Inflammatory macrophage (primary cell): ENCODE measurements at places on chromosomes 6 and 20.

- no peak for DNase-seq
Measured at GRCh38 chr6:136471372-136471771, 78.8 kb downstream of the MAP7 start.

GRCh38 chr20:2596673-2597279 is 55.7 kb upstream of the NOP56 start:
- DNase-seq = no peak

GRCh38 chr6:22804620-22805261 is 235.4 kb downstream of the HDGFL1 start:
- no peak for DNase-seq

DNA sequence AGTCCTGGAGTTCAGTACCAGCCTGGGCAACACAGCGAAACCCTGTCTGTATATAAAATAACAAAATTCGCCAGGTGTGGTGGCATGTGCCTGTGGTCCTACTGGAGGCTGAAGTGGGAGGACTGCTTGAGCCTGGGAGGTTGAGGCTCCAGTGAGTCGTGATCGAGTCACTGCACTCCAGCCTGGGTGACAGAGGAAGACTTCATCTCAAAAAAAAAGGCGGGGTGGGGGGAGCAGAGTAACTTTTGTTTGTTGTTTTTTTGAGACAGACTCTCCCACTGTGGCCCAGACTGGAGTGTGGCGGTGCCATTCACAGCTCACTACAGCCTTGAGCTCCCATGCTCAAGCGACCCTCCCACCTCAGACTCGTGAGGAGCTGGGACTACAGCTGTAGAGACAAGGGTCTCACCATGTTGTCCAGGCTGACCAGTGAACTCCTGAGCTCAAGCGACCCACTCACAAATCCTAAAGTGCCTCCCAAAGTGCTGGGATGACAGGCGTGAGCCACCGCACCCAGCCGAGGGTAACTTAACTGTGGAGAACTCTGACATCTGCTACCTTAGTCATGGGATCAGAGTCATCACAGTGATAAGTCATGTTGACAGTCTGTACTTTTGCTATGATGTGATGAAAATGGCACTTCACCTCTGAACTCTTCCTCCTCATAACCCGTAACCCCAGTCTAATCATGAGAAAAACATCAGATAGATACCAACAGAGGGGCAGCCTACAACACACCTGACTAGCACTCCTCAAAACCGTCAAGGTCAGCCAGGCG is 16.5 kb downstream of the PEDS1 start:
- DNase-seq = no peak

- DNase-seq = no peak
Measured at GRCh38 chr6:132929141-132929540, 114.8 kb downstream of the RPS12 start.

GRCh38 chr6:161104966-161105365 is 113.4 kb downstream of the MAP3K4 start:
- DNase-seq = peak; percentile 9

DNA sequence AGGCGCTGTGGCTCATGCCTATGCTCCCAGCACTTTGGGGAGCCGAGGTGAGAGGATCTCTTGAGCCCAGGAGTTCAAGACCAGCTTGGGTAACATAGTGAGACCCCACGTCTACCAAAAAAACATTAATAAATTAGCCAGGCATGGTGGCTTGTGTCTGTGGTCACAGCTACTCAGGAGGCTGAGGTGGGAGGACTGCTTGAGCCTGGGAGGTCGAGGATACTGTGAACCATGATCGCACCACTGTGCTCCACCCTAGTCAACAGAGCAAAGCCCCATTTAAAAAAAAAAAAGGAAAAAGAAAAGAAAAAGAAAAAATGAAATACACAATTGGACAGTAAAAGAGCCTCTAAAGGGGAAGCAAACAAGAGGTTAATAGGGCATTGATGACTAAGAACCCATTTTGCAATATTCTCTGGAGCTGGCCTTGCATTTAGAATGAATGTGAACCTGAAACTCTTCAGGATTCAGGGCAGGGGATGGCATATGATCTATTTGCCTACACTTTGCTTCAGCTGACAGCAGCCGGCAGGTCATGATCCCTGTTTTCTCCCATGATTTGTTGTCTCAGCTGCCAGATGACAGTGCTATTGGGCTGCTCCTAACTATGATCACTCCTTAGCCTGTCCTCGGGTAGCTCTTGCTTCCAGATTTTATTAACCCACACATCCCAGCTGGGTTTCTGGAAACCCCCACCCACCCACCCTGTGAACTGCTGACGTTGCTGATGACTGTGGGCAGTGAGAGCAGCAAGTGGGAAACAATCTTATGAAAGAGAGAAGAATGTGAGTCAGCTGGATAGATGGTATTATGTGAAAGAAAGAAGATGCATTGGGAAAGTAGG is 83.8 kb upstream of the ELOVL5 start:
- peak; percentile 95 for DNase-seq

GRCh38 chr20:62276439-62276838 is 26.4 kb upstream of the ADRM1 start:
- no peak for DNase-seq

DNA sequence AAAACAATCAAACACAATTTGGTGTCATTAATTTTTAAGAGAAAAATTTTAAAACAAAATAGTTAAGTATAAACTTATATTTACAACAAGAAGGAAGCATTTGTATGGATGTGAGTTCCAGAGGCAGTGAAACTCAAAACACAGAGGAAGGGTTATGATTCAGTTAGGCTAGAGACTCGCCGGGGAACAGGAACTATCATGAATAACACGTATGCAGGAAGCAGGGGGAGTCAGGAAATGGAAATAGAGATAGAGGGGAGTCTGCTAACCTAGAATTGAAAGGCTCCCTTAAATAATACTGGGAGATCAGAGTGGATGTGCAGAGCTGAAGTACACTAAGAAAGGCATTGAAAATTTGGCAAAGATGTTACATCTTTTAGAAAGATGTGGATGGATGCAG is 14.2 kb upstream of the HLA-DRB1 start:
- DNase-seq = peak; percentile 56

GRCh38 chr6:113505084-113505699 is 352.0 kb upstream of the MARCKS start:
- DNase-seq = no peak

- no peak for DNase-seq
Measured at GRCh38 chr6:170523256-170524171, 29.6 kb downstream of the PSMB1 start.

GRCh38 chr6:1657116-1657770 is 47.5 kb downstream of the FOXC1 start:
- no peak for DNase-seq

DNA sequence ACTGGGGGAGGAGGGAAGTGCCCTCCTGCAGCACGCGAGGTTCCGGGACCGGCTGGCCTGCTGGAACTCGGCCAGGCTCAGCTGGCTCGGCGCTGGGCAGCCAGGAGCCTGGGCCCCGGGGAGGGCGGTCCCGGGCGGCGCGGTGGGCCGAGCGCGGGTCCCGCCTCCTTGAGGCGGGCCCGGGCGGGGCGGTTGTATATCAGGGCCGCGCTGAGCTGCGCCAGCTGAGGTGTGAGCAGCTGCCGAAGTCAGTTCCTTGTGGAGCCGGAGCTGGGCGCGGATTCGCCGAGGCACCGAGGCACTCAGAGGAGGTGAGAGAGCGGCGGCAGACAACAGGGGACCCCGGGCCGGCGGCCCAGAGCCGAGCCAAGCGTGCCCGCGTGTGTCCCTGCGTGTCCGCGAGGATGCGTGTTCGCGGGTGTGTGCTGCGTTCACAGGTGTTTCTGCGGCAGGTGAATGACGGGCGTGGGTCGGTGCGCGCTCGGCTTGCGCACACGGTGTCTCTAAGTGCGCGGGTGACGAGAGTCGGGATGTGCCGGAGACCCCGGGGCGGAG is at the start of gene CDKN1A:
Gene CDKN1A (plus strand): TSS at position 227 of the 555 bp plus-strand sequence. CDS start 5,388 bp downstream, outside the sequence.
- DNase-seq = peak; percentile 98

- DNase-seq = no peak
Measured at GRCh38 chr6:166714581-166714980, 87.5 kb upstream of the RPS6KA2 start.

DNA sequence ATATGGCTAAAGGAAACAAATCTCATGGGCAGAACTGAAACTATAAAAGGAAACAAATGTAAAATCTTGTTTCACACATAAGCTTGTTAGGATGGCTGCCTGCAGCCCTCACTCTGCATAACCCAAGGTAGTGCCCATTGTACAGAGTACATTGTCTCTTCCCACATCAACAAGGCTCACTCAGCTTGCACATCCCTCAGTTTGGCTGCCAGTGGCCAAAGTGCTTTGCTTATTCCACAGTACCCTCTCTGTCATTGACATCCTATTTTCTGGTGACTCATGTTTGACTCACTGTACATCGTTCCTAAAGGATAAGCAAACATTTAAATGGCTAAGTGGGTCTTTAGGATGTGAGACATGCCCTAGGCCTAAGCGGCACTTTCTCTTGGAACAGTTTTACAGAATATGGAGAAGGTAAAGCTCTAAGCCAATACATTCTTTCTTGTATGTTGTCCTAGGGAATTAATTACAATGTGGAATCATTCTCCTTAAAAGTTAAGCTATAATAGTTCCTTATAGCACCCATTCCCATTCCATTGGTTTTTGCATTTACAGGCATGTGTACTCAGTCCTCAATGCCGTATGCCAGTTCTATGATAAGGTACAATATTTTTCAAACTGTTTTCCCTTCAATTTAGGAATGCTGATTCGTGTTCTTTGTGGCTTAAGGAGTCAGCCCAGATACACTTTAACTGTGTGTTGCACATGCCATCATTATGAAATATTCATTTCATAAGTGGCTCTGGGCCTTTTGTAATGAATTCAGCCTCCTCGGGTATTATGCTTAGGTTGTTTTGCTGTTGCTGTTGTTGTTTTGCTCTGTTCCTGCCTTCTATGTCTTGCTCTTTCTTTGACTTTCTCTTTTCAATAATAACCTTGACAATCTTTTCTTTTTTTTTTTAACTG is 5.5 kb downstream of the ANKEF1 start:
- DNase-seq = peak; percentile 78

- no peak for DNase-seq
Measured at GRCh38 chr20:61061981-61062380, 190.1 kb upstream of the CDH4 start.

- no peak for DNase-seq
Measured at GRCh38 chr6:46583081-46583480, 69.5 kb downstream of the CYP39A1 start.

GRCh38 chr6:422433-423054 is 31.0 kb downstream of the IRF4 start:
- peak; percentile 85 for DNase-seq

DNA sequence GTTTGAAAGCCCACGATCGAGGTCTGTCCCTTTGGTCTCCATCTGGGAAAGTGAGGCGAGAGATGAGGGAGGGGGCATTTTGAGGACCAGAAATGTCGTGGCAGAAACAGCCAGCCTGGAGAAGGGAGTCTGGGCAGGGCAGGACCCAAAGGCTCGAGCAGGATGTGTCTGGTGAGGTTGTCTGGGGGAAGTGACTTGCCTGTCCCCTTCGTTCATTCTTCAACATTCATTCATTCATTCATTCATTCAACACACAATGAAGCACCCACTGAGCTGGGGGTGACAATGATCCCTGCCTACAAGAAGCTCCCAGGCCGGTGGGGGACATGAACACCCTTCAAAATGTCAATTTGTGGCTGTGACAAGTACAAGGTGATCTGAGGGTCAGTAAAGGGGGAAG is 80.5 kb downstream of the CEBPB start:
- no peak for DNase-seq

DNA sequence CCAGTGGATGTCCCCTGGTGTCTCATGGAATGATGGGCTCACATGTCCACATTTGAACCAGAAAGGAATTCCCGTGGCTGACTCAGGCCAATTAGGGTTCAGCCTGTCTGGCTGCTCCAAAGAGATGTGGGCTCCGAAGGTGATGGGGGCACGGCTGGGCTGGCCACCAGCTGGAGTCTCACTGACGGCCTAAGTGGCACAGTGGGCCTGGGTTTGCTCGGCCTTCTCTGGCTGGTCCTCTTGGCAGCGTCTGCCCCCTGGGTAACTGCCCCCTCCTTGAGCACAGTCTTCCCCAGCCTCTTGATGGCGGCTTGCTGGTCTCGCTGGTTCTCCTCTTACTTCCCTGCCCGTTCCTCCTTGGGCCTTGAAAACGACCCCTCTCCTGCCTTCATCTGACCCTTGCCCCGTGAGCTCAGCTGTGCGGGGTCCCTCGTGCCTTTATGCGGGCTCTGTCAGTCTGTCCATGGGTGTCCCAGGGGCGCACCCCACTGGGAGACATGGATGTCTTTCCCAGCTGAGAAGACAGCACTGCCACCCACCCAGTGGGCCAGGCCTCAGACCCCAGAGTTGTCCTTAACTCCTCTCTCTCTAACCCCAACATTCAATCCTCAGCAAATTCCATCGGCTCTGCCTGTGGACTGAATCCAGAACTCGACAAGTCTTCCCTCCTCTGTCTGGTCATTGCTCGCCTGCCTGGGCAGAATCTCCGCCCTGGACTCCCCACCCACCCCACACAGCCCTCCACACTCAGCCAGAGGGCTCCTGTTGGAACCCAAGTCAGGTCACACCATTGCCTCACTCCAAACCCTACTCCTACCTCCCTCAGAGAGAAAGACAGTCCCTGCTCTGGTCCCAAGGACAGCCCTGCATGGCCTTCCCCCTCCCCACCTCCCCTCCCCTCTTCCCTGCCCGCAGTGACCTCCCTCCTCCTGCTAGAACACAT is 78.7 kb downstream of the CEBPB start:
- DNase-seq = peak; percentile 42

GRCh38 chr20:35344354-35344837 is 52.2 kb upstream of the FAM83C start:
- DNase-seq = peak; percentile 50

DNA sequence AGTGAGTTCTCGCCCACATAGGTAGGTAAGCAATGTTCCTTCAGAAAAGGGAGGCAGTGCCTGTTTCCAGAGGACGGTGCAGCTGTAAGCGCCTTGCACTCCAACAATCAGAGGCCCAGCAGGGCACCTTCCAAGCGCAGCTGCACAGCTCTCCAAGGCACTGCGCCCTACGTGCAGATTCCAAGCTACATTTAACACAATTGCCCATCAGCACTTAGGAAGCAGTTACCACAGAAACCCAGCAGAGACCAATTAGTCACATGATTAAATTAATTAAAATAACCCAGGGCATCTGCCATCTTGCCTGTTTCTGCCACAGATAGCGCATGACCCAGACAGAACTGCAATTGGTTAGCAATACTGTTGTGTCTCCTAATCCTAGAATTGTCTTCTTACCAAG is 65.5 kb downstream of the SOBP start:
- DNase-seq = no peak

DNA sequence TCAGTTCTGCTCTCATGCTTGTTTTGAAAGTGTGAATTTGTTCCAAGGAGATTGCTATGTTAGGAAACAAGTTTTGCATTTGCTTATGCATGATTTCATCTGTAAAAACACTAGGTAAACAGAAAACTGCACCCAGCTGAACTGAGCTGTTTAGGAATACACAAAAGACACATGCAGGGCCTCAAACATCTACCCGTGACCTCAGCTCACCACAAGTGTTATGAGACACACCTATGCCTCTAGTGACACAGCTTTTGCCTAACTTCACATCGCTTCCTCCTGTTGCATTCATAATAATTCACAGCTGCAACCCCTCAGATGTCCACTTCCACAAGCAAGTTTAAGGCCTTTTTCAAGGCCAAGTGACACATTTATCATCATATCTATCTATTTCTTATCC is 98.0 kb upstream of the SLC24A3 start:
- no peak for DNase-seq

GRCh38 chr6:32096087-32096393 is 13.1 kb downstream of the TNXB start:
- DNase-seq = no peak

GRCh38 chr6:31729515-31729978 is 448 bp upstream of the DDAH2 start:
- peak; percentile 87 for DNase-seq
